GM04504 (cell line): ENCODE measurements at places on chromosomes 12 and 14.
A peak's percentile ranks its signal among the peaks of the same experiment; 100 is the strongest.

DNA sequence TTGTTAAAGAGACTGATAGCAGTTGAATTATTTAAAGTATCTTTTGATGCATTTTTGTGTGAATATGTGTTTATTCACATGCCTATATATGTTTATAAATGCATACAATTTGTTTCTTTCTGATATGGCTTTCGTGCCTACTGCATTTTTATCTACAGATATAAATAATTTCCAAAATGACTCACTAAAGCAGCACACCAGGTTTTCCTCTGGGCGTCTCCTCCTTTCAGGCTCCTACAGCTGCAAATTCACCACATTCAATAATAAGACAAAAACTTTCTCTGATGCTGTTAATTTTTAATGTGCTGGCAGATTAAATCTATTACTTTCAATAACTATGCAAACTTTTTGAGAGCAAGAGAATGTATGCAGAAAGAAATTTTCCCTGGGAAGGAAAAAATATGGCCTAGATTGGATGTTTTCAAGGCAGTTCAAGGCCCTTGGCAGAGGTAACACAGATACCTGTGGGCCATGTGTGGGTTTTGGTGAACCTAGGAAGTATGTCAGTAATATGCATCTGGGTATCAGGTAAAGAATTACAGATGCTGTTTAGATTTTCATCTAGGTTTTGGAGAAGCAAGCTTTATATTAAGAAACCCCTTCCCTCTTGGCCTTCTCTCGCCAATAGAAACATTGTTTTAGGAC lies 381.8 kb downstream of the EGLN3 start:
- no peak for DNase-seq

GRCh38 chr12:21343636-21344035 lies 8.9 kb upstream of the SLCO1A2 start:
- no peak for DNase-seq

DNA sequence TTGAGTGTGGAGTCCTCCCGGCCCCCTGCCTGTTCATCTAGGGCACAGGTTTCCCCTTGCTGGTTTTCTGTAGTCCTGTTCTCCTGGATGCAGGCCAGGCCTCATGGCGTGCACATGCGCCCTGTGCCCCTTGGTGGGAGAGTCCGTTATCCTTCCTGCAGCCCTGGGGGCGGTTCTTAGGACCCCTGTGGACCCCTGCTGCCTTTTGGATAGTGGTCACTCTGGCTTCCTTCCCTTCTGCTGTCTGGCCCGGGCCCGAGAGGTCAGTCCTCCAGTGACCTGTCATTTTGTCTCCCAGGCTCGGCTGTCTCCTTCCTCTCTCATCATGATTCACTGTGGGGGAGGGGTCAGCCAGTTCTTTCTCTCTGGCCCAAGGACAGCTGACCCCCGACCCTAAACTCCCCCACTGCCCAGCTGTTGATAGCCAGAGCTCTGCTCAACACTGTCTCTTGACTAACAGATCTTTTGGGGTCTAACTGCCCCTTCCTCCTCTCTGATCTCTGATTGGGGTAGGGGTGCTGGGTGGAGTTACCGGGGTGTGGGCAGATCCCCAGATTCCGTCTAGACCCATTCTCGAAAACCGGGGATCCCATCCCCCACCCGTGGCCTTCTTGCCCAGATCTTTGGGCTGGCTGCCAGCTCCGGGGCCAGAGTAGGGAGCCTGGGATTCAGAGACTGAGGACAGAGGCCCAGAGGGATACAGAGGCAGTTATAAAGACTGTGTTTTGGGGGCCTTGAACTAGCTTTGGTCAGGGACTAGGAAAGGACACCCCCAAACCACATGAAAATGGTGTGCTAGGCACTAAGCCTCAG lies 7.0 kb downstream of the CCND2 start:
- no peak for DNase-seq

DNA sequence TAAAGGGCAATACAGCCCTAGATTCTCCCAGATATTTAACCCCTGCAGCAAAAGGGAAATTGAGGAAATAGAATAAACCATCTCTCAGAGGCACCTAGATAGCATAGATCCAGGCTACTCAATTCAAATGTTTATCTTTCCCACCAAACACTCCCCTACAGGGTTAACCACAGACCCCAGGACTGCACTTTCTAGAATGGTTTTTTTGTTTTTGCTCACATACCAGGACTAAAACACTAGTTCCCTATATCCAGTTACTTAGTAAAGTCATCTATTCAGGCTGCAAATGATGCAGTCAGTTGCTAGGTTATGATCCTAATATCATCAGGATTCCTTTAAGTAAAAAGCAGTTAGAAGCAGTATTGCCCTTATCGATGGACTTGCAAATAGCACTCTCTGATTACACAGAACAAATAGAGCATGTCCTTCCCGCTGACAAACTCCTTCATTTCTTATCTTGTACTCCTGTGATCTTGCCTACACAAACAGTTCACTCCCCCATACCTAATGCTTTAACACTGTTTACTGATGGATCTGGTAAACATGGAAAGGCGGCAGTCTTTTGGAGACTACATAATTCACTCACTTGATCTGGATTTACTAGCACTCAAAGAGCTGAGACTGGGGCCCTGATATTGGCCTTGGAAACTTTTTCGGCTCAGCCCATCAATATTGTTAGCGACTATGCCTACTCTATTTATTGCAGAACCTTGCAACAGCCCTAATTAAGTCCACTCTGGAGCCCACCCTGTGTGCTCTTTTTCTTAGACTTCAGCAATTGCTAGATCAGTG lies 257.2 kb upstream of the DIO2 start:
- DNase-seq: no peak

GRCh38 chr14:99543370-99543769 lies 60.6 kb downstream of the CCDC85C start:
- no peak for DNase-seq

- DNase-seq: peak; percentile 91
Measured at GRCh38 chr14:64649383-64649998, 54.7 kb upstream of the PLEKHG3 start.

GRCh38 chr14:68308726-68309520 lies 483.9 kb downstream of the ZFP36L1 start:
- DNase-seq: no peak

DNA sequence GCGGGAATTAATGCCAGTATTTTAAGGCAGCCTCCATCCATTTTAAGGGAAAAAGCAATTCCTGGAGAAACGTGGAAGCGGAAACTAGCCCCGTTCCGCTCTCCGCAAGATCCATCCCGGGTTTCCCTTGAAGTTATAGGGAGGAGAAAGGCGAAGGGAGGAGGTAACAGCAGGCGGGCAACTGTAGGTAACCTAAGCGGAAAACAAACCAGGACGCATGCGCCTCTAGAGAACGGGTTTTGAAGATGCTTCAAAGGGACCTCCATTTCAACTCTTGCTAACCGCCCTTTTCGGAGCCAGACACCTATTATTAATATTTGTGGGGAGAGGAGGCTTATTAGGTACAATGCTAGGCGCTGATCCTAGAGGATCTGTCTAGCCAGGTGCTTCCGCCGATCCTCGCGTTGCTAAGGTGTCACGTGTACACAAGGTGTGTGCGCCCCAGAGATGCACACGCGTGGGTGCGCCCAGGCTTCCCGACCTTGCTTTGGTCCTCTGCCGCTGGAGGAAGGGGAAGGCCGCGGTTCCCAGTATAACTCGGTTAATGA lies 6.2 kb downstream of the TBX5 start:
- no peak for DNase-seq

DNA sequence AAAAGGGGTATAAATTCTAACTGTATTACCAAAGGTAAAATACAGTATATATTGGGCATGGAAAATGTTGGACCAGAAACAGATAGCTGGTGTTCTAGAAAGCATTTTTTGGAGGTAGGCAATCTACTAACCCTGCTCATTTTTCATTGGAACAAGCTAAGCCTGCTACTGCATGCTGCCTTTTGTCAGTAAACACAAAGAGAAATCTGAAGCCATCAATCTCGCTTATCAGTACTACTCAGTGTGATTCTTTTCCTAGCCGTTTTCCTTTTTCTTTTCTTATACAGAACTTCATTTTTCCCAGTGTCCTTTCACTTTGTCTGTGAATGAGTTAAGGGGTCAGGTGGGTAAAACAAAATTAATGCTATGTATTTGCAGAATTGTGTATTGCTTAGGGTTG lies 312.3 kb downstream of the NPAS3 start:
- DNase-seq: no peak

DNA sequence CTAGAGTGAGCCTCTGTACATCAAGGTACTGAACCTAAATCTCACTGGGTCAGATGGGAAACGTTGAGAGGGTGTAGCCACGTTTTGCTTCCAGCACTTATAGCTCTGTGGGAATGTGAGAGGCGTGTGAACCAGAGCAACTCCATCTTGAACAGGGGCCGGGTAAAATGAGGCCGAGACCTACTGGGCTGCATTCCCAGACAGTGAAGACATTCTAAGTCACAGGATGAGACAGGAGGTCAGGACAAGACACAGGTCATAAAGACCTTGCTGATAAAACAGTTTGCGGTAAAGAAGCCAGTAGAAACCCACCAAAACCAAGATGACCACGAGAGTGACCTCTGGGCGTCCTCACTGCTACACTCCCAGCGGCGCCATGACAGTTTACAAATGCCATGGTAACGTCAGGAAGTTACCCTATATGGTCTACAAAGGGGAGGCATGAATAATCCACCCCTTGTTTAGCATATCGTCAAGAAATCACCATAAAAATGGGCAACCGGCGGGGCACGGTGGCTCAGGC lies 63.4 kb upstream of the NCOR2 start:
- no peak for DNase-seq

GRCh38 chr14:26191123-26191522 lies 406.7 kb downstream of the NOVA1 start:
- no peak for DNase-seq

- DNase-seq: no peak
Measured at GRCh38 chr12:96988919-96989318, 81.9 kb downstream of the NEDD1 start.

DNA sequence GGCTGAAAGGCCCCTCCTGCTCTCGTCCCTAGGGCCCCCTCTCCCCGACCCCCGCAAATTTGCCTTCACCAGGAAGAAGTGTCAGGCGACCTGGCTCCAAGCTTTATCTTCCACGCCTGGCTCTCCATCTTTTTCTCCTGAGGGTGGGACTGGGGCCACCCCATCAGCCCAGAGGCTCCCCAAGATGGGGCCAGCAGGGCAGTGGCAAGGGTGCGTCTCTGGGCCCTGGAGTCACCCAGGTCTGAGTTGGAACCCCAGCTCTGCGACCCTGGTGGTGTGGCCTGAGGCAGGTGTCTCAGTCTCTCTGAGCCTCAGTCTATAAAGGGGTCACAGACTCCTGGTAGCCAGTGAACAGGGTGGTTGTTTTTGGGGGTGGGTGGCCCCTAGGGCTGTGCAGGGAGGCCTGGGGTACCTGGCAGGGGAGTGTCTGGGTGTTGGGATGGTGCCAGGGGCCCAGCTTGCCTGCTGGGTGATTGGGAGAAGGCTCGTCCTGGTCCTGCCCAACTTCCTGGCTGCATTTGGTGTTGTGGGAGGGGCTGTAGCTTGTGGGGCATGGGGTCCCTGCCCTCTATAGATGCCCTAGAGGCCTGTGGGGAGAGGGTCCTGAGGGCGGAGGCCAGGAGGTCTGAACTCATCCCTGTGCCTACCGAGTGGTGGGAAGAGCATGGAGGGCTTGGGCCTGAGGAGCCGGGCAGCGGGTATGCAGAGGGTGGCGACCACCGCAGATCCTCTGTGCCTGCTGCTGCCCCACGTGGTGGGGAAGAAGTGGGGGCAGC lies 7.6 kb downstream of the KIF26A start:
- DNase-seq: no peak
